ENCODE measurements at places on chromosomes 2 and 18.

DNA sequence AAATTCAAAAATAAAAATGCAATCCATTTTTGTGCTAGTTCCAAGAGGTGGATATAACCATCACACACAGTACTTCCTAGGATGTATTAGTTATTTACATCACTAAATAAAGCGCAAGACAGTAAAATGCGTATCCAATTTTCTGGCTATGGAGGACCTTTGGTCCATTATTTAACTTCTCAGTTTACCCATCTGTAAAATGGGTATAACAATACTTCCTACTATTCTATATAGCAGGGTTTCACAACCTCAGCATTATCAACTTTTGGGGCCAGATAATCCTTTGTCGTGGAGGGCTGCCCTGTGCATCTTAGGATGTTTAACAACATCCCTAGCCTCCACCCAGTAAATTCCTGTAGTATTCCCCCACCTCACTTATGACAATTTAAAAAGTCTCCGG is 275.1 kb upstream of the PKDCC start:
- no peak for DNase-seq

DNA sequence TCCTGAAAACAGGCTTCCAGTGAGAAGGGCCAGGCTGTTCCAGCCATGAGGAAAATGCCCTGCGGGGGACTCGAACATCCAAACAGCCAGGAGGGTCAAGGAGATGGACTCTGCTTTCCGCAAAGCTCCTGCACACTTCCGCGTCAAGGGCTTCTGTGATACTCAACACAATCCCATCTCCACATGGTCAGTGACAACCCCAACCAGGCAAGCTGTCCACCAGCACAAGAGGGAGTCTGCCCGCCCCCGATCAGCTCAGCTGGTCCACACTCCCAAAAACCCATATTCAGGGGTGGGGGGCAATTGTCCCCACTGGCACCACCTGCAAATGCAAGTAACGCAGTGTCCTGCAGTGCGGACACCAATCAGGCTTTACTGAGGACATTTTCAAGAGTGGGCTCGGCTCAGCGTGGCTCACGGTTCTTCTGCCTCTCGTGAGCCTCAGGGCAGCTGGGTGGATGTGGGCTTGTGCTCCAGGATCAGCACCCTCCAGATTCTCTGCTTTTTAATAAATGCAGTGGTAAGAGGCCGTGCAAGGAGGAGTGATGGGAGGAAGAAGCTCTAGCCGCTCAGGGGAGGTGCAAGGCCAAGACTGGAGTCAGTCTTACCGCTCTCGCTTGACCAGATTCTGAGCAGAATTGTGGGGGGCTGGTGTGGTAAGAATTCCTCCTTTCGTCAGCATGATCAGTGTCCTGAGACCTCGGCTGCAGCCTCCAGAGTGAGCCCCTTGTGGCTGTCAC is 19.5 kb upstream of the CIDEA start:
- no peak for DNase-seq

DNA sequence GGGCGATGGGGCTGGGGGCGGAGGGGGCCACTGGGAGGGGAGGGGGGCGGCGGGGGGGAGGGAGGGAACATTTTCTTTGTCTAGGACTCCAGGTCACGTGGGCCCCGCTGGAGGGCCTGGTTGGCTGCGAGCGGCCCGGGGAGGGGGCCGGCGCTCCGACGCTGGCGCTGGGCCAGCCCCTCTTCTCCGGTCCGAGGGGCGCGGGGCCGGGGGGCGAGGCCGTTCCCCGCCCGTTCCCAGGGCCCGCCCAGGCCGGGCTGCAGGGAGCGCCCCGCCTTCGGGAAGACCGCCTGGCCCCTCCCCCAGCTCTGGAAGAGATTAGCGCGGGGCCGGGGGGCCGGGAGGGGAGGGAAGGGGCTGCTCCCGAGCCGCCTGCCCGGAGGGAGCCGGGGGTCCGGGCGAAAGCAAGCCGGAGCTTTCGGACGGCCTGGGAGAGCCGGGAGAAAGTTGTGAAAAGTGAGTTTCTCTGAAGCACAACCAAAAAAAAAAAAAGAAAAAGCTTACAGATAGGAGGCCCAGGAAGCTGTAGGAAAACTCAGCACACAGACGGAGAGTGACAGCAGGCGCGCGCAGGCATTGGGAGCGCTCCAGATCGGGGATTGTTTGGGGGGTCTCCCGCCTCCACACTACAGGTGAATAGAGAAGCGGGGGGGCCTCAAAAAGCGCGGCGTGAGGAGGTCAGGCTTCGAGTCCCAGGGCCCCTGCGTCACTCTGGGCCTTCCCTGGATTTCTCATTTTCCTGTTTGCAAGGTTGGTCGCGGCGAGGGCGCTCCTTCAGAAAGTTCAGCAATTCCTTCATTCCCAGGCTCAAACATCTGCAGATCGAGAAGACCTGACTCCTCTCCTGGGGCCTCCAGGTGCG is 84.1 kb upstream of the POMC start:
- DNase-seq = peak; percentile 65

- no peak for DNase-seq
Measured at GRCh38 chr18:2192562-2192961, 378.7 kb downstream of the METTL4 start.

- no peak for DNase-seq
Measured at GRCh38 chr18:7597500-7597899, 30.4 kb downstream of the PTPRM start.

GRCh38 chr2:64932371-64933216 is 56.6 kb upstream of the SLC1A4 start:
- DNase-seq = no peak

GRCh38 chr2:44723921-44724320 is 217.6 kb upstream of the SIX3 start:
- DNase-seq = no peak

DNA sequence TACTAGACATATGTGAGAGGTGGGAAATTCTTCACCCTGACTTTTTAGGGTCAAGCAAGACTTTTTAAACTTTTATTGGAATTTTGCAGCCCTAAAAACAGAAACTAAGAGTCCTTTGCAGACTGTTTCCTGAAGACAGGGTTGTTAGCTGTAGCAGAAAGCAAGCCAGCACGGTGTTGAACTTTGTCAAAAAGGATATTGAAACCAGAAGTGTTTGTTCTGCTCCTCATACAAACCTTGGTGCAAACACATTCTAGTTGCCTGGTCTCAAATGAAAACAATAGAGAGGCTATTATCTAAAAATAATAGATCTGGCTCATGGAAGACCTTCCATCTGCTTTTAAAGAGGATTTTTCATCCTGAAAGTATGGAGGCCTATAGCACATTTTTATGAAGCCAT is 65.8 kb upstream of the IGFBP5 start:
- DNase-seq = no peak

- DNase-seq = no peak
Measured at GRCh38 chr2:1117569-1117968, 166.9 kb downstream of the SNTG2 start.

DNA sequence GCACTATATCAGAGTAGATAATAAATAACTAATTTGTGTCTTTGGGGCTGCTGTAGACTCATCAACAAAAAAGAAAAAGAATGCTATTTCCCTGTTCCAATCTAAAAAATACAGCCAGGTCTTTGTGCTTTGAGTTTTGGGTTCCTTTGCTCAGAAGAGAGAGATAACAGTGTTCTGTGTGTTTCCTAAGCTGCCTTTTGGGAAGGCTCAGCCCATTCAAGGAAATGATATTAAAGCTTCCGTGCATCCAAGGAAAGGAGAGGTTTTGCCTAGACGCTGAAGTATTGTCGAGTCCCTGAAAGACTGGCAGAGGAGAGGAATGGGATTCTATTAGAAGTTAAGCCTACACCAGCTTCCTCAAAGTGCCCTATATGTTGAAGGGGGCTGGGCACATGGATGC is 25.8 kb upstream of the LRP2 start:
- no peak for DNase-seq

GRCh38 chr2:31711737-31712136 is 131.0 kb upstream of the SRD5A2 start:
- no peak for DNase-seq

DNA sequence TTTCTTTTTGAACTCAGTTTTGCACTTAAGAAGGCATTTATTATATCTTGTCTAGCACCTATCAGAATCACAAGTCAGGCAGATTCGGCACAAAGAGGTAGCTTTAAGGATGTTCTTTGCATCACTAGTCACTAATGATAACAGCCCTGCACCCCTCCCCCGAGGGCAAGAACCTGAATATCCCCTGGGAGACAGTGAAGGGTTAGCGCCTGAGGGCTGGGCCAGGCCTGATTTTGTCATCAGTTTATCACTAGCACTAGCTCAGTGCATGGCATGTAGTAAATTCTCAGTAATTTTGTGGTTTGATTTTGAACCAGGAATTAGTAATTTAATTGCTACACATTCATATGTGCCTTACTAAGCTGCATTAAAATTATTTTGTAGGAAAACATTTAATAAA is 23.9 kb upstream of the HS6ST1 start:
- DNase-seq = no peak

DNA sequence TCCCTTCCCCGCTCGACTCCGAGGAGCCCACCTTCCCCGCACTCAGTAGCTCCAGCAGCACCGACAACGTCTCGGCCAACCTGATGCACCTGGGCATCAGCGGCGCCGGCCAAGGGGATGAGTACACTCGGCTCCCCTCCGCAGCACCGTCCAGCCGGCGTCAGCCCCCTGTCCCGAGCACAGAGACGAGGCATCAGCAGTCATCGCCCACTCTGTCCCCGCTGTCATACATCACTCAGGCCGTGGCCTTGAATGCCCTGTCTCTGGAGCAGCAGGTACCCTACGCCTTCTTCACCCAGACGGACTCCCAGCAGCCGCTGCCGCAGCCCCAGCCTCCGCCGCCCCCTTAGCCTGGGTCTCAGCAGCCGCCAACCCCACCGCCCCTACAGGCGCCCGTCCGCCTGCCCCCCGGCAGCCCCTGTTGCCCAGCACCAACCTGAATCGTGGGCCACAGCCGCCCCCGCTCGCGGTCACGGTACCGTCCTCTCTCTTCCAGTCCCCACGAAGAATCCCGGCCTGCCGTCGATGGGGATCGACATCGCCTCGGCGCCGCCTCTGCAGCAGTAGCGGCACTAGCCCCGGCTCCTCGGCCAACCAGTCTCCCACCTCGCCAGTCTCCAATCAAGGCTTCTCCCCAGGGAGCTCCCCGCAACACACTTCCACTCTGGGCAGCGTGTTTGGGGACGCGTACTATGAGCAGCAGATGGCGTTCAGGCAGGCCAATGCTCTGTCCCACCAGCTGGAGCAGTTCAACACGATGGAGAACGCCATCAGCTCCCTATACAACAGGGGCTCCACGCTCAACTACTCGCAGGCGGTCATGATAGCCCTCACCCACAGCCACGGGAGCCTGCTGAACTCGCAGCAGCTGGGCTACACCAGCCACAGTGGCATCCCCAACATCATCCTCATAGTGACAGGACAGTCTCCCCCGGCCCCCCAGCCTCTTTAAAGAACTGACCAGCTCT is 1195.9 kb upstream of the CHAC2 start:
- no peak for DNase-seq

DNA sequence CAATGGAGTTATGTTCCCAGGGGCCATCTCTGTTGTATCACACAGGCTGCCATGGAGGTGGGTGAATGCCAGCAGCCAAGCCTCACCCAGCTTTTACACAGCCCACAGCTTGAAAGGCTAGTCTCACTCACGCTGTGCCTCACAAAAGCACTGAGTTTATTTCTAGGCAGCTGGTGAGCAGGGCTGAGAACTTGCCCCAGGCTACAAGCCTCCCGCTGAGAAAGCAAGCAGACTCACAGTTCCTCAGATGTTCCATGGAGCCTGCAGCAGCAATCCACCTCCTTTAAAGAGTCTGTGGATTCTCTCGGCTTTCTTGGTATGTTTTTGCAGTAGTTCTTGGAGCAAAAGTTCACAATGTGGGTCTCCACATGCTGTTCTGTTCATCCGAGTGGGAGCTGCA is 40.9 kb upstream of the ALKAL2 start:
- no peak for DNase-seq

GRCh38 chr2:82007071-82007664 is 1702.6 kb upstream of the LRRTM1 start:
- no peak for DNase-seq

GRCh38 chr2:43792653-43793052 is 18.8 kb downstream of the DYNC2LI1 start:
- no peak for DNase-seq

- DNase-seq = no peak
Measured at GRCh38 chr2:45117383-45117782, 108.1 kb upstream of the SIX2 start.

DNA sequence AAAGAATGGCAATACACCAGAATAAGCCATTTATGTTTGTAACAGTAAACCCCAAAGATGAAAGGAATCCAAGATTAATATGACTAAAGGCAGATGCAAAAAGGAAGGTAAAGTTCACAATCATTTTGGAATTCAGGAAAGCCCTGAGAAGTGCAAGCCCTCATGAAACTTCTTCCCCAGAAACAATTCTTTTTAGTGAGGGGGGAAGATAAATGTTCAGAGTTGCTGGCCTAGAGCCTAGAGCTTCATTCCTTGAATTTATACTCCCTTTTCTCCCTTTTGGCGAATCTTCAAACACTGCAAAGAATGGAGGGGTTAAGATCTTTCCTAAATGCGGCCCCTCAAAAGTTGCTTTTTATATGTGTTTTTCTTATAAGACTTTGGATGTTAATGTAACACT is 368.8 kb downstream of the MEIS1 start:
- no peak for DNase-seq

DNA sequence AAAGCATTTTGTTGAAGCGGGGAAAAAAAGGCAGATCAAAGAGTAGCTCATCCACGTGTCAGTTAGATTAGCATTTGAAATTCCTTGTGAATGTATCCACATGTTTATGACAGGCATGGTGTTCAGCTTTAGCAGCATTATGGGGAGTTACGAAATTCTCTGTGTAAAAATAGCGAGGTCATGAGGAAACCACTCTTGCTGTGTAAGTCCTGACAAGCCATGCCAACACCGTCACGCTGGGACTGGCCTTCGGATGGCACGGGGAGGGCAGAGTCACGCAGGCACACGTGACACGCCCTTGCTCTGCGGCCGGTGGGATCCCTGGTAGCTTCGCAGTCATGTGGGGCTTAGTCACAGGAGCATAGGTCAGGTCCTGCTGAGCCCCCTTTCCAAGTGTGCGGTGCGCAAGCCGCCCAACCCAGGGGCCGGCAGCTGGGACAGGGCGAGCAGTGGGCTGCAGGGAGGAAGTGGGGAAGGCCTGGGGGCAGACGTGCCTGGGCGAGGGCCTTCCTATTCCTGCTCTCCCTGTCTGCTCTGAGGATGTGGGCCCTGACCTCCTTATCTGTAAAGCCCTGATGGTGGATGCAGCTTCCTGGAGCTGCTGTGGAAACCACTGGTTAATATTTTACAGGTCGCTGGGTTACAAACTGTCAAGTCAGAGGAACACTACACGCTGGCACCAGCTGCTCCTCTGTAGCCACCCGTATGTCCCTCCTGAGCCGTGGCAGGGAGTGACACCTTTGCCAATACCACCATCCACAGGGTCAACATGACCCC is 18.0 kb downstream of the MBP start:
- no peak for DNase-seq

DNA sequence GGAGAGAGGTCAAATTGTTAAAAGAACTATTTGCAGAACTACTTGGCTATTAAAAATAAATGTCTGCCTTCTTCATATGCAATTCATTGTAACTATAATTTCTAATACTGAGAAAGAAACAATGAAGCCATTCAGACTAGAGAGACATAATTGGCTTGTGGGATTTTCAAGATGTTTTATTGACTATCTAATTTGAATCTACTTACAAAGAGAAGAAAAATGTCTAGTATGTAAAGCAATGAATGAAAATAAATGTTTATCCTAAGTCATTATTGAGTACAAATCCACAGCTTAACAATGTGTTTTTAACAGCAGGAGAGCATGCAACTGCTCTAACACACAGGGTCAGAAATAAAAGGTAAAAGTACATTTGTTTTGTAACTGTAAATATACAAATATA is 19.2 kb downstream of the RMP24 start:
- no peak for DNase-seq

All from stimulated activated CD4-positive, alpha-beta T cell treated with anti-CD3 and anti-CD28 coated beads, Interleukin-4, amount 100 ng/mL, for 4 hours (primary cell).